ENCODE measurements at places on chromosomes 6 and 20.

DNA sequence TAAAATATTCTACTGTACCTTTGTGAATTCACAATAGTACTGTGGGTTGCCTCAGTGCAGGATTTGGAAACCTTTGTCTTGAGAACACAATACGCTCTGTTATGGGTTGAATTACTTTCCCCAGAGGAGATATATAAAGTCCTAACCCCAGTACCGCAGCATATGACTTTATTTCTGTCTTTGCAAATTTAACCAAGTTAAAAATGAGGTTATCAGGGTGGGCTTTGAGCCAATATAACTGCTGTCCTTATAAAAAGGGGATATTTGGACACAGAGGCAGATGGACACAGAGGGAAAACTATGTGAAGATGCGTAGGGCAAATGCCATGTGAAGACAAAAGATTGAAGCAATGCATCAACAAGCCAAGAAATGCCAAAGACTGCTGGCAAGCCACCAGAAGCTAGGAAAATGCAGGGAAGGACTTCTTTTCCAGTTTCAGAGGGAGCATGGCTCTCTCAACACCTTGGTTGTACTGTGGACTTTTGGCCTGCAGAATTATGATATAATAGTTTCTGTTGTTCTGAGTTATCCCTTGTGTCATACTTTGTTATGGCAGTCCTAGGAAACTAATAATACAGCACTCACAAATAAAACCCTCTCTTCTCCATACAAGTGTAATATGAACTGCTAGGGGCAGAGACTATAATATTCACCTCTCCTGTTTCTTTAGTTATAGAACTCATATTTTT is 292.6 kb upstream of the SPTLC3 start:
- no peak for DNase-seq

GRCh38 chr6:170057961-170058877 is 232.7 kb downstream of the DLL1 start:
- DNase-seq, result no peak

GRCh38 chr6:166972101-166972500 is 15.8 kb upstream of the RNASET2 start:
- no peak for DNase-seq

DNA sequence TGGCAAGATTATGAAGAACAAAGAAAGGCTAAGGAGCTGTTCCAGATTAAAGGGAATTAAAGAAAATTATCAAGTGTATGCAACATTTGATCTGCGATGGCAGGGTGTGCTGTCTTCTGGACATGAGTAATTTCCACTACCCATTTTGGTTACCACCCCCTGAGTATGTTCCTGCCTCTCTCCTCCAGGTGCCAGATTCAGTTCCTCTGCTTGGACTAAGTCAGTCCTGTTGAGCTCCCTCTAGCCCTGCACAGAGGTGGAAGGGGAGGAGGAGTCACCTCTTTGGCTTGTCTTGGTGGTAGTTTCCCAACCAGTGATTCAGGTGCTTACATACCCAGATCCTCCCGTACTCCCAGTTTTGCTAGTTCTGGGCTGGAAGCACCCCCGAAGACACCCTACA is 22.2 kb upstream of the SNRPB2 start:
- no peak for DNase-seq

- DNase-seq, result no peak
Observed at GRCh38 chr20:36153736-36154699, 522 bp upstream of the EPB41L1 start.

Data from stimulated activated CD4-positive, alpha-beta T cell treated with anti-CD3 and anti-CD28 coated beads, TNF-alpha, amount 100 ng/mL, for 48 hours (primary cell).